ENCODE measurements at places on chromosomes 5 and 9.

GRCh38 chr5:175785681-175786080 lies 85.7 kb upstream of the CPLX2 start:
- H3K36me3 ChIP-seq = no peaks in the 10 kb centered on the region
- DNase-seq = no peak
- H3K4me1 ChIP-seq = no peaks in the 10 kb centered on the region
- no peak overlapping the region for H3K4me3 ChIP-seq
- H3K27me3 ChIP-seq = peaks cover 12% of the 10 kb centered on the region

DNA sequence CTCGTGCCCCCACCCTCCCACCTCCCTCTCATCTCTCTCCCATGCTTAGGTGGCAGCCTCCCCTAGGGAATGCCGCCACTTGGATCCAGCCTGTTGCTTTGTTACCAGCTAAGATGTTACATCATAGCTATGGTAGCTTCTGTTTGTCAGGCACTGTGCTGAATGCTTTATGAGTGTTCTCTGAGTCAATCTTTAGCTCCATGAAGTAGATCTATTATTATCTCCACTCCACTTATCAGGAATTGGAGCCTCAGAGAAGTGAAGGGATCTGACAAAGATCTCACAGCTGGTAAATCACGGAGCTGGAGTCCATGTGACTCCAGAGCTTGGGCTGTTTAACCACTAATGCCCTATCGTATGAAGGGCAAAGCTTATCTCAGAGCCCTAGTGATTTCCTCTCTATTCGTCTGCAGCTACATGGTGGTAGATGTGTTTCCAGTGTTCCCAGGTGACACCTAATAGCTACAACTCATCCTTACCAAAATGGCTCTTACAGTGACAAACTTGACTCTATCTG lies 54.1 kb downstream of the GARNL3 start:
- no peaks in the 10 kb centered on the region for H3K27me3 ChIP-seq
- H3K4me1 ChIP-seq = no peaks in the 10 kb centered on the region
- no peak overlapping the region for H3K27ac ChIP-seq
- no peak for DNase-seq

- H3K27me3 ChIP-seq = no peaks in the 10 kb centered on the region
- DNase-seq = no peak
- H3K4me3 ChIP-seq = no peak overlapping the region
Measured at GRCh38 chr5:22033066-22033465, 820.1 kb downstream of the CDH12 start.

GRCh38 chr9:110056062-110056461 lies 151.9 kb downstream of the C9orf152 start:
- H3K36me3 ChIP-seq = no peaks in the 10 kb centered on the region
- no peak overlapping the region for H3K27ac ChIP-seq
- no peak overlapping the region for H3K4me3 ChIP-seq
- H3K4me1 ChIP-seq = no peaks in the 10 kb centered on the region
- H3K27me3 ChIP-seq = no peaks in the 10 kb centered on the region

GRCh38 chr9:91858213-91859030 lies 91.6 kb downstream of the ROR2 start:
- no peak for DNase-seq
- no peak overlapping the region for H3K27ac ChIP-seq
- H3K36me3 ChIP-seq = no peaks in the 10 kb centered on the region
- H3K27me3 ChIP-seq = no peaks in the 10 kb centered on the region

GRCh38 chr5:90530736-90531487 lies 1.5 kb upstream of the LYSMD3 start:
- no peaks in the 10 kb centered on the region for H3K36me3 ChIP-seq
- H3K27me3 ChIP-seq = no peaks in the 10 kb centered on the region
- peak overlapping the region; percentile 82 for H3K4me3 ChIP-seq
- no peak overlapping the region for H3K27ac ChIP-seq
- peaks cover 46% of the 10 kb centered on the region for H3K4me1 ChIP-seq

DNA sequence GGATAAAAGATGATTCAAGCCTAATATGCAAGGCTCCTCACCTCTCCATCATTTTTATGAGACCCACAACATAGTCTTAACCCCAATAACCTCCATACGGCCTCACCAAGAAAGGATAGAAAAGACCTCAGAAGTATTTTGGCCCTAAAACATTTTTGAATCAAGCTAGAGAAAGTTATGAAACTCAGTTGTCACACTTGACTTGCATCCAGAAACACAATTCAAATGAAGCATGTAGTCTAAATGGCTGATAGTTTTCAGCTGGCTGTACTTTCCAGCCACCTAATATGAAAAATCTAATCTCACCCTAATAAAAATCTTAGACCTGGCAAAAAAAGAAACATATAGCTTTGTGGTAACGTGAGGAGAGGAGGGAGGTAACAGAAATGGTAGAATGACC lies 116.1 kb downstream of the ARL15 start:
- no peak for DNase-seq
- H3K27ac ChIP-seq = no peak overlapping the region

DNA sequence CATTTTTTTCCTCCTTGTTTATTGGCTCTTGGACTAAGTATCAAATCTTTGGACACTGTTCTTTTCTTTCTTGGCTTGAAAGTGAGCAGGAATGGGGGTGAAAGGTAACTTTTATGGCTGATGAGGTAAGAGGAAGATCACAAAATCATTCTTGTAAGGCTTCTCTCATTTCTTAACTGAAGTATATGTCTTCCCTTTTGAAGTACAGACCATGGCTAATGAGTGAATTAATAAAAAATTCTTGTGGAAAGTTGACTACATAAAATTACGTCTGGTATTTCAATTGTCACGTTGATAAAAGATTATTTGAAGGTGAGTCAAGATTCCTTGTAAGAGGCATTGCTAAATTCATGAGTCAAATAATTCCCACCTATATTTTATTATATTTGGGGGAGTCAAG lies 25.1 kb downstream of the VCAN start:
- H3K27ac ChIP-seq = no peak overlapping the region
- no peaks in the 10 kb centered on the region for H3K4me1 ChIP-seq
- DNase-seq = no peak
- no peak overlapping the region for H3K4me3 ChIP-seq
- H3K27me3 ChIP-seq = no peaks in the 10 kb centered on the region

Data from transverse colon (tissue), 4 donors.